ENCODE measurements at places on chromosomes 6 and 20.

DNA sequence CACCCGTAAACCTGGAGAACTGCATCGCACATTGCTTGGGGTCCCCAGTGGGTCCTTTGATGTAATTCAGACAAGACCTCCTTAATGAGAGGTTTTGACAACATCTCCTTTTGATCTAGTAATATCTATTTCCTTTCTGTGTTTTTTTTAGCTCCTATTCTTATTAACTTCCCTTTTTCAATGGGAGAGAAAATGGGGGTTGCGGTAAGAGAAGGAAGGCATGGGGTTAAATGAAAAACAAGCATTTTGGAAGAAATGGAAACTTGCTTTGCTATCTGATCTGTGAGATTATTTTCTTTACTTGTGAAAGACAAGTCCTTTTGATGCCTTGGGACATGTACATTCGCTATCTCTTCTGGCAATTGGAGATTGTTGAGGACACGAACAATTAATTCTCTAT lies 418.6 kb upstream of the MAN1A1 start:
- no peak for DNase-seq

- no peak for DNase-seq
Measured at GRCh38 chr20:47765691-47766594, 19.3 kb downstream of the SULF2 start.

DNA sequence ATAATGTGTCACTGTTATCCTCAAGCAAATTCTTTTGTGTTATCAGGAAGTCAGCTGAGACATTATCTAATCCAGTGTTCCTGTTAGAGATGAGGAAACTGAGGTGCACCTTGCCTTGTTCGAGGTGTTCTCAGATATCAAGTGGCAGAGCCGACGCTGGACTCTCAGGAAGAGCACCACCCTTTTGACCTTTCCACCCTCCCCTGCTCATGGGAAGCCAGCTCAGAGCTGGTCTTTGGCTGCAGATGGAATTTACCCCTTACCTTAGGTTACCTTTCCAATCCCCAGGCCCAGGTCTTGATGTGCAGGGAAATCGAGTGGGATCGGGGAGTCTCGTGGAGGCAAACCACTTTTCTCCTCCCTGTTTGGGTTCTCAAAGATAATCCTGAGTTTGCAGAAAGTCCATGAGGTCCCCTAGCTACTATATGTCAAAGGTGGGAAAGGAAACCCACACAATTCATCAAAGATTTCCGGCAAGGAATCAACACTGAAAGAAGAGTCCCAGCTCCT lies 62.9 kb upstream of the PIM1 start:
- no peak for DNase-seq

DNA sequence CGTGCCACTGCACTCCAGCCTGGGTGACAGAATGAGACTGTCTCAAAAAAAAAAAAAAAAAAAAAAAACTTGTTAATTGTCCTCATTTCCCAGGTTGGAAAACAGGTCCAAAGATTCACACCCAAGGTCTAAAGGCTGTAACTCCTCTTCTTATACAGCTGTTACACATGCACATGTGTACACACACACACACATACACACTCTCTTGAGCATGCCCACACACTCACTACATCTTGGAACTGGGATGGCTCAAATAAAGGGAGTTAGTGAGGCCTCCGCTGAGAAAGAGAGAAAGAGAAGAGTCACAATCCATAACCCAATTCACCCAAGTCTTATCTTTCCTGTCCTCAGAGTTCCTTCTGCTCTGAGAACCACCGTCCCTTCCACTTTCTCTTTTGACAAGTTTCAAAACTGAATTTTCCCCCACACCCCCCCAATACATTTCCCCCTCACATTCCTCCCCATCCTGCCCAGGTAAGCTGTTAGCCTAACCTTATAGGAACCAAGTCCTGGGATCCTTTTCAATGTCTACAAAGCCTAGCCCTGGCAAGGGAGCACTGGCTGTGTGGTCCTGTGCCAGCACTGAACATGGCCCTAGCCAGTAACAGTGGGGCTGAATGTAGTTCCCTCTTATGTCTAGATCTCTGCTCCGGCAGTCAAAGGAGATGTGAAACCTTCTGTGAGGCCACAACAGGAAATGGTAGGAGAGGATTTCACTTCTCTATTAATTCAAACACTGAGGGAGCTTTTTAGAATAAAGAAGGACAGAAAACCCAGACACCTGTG lies 3.2 kb upstream of the HLA-DMB start:
- DNase-seq: no peak

- DNase-seq: no peak
Measured at GRCh38 chr6:150534553-150534952, 65.1 kb upstream of the PLEKHG1 start.

GRCh38 chr20:53749499-53749898 lies 155.9 kb upstream of the ZNF217 start:
- no peak for DNase-seq

DNA sequence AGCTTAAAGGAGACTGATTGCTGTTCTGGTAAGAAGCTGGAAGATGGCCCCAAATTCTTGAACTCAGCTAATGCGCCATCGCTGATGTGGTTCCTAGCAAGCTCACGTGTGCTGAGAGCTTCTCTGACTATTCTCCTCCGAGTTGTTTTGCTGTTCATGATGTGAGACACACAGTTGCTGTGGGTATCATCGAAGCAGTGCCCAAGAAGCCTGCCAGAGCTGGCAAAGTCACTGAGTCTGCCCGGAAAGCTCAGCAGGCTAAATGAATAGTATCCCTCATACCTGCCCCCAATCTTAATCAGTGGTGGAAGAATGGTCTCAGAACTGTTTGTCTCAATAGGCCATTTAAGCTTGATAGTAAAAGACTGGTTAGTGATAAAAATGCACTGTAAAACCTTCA lies 28.3 kb upstream of the BCLAF1 start:
- DNase-seq: no peak
